ENCODE measurements at places on chromosomes 16 and 17.

- DNase-seq: no peak
Measured at GRCh38 chr17:76867578-76868175, 527 bp upstream of the MGAT5B start.

- DNase-seq: no peak
Measured at GRCh38 chr17:56020369-56020768, 132.9 kb upstream of the ANKFN1 start.

GRCh38 chr16:3751878-3752277 is 34.6 kb upstream of the TRAP1 start:
- DNase-seq: no peak

DNA sequence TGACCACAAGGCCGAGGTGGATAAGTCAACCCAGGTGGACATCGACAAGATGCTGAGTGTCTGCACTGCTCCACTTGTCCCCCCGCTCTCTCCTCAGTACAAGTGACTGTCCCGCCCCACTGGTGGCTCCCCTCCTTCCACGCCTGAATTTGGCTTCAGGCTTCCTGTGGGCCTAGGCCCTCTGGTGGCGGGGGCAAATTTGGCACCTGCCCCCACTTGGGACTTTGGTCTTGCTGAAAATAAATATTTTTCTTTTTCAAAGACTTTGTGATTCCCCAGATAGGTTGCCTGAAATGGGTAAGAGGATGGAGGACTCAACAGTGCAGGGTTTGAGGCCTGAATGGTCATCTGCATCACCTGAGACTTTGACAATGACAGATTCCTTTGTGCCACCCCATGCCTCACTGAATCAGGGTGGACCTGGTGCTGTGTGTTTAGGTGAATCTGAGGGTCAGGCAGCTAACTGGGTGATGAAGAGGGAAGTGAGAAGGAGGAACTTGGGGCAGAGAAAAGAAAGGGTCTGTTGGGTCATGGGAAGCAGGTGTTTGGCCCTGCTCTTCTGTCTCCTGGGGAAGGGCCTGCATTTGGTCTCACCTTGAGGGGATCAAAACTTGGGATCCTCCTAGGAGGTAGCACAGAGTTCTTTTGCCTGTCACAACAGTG is 2.0 kb downstream of the C16orf86 start:
- no peak for DNase-seq

DNA sequence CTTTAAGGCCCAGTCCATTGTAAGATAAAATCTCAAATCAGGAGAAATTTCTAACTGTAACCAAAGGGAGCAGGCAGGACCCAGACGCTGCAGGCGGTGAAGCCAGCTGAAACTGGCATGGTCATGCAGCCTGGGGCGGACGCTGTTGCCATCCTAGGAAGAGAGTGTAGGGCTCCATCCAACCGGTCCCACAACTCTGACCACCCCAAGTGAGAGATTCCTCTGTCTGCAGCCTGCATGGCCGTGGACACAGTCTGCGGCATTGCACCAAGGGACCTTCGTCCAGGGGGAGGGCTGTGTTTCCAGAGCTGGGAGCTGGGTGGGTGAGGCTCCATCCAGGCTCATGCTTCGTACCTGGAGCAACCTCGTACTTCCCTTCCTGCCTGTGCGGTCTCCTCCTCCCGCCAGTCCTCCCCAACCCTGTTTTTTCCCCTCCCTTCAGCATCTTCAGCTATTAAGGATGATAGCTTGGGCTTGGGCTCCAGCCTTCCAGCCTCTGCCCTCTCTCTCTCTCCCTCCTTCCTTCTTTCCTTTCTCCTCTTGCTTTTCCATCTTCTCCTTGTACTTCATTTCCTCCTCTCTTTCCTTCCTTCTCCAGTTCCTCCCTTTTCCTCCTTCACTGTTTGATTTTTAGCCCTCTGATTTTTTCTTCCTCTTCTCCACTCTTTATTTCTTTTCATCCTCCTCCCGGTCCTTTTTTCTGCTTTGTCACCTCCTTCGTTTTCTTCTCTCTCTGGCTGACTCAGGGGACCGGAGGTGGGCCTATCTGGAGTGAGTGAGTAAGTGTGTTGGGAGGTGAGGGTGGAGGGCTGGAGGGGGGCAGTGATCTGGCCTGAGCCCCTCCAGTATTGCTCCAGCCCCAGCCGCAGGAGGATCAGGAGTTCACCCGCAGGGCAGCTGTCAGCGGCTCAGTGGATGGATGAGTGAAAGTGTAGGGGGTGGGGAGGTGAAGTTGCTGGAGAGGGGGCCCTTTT is 17.0 kb upstream of the LHX1 start:
- no peak for DNase-seq

DNA sequence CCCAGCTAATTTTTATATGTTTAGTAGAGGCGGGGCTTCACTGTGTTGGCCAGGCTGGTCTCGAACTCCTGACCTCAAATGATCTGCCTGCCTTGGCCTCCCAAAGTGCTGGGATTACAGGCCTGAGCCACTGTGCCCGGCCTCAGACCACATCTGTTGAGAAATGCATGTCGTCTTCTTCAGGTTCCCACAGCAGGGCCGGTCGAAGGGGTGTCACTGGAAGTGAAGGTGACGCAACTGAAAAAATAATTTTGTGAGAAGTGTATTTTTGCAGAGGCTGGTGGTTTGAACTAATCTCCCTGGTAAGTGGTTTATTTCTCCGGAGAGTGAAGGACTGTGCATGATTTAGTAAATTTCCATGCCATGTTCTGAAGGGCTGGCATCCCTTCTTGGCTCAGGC is 33.4 kb upstream of the IL34 start:
- no peak for DNase-seq

GRCh38 chr17:39949028-39949427 is 13.8 kb upstream of the GSDMA start:
- no peak for DNase-seq

DNA sequence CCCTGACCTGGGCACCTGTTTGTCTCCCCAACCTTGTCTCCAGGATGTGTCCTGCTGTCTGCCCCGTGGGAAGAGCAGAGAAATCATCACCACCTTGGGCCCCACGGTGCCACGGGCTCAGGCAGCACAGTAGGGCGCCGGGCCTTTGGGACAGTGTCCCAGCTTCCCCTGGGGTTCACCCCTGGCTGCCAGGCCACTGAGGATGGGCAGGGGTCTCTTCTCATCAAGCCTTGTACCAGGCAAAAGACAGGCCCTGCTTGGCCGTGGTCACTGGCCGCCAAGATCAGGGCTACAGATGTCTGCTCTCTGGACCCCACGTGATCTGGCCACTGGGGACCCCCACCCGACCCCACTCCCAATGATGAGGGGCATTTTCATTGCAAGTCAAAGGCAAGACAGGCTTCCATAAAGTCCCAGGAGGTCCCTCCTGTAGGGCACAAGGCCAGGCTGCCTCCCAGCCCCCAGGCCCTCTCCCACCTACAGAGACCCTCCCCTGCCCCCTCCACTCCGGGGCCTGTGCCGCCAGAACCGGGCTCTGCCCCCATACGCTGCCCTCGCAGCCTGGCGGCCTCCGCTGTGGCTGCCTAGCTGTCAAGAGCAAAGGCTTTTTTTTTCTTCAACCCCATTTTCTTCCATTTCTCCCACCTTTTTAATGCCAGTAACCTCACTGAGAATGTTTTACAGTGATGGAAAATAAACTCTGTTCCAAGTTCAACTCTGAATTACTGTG is 14.5 kb downstream of the DNAAF8 start:
- DNase-seq: no peak

DNA sequence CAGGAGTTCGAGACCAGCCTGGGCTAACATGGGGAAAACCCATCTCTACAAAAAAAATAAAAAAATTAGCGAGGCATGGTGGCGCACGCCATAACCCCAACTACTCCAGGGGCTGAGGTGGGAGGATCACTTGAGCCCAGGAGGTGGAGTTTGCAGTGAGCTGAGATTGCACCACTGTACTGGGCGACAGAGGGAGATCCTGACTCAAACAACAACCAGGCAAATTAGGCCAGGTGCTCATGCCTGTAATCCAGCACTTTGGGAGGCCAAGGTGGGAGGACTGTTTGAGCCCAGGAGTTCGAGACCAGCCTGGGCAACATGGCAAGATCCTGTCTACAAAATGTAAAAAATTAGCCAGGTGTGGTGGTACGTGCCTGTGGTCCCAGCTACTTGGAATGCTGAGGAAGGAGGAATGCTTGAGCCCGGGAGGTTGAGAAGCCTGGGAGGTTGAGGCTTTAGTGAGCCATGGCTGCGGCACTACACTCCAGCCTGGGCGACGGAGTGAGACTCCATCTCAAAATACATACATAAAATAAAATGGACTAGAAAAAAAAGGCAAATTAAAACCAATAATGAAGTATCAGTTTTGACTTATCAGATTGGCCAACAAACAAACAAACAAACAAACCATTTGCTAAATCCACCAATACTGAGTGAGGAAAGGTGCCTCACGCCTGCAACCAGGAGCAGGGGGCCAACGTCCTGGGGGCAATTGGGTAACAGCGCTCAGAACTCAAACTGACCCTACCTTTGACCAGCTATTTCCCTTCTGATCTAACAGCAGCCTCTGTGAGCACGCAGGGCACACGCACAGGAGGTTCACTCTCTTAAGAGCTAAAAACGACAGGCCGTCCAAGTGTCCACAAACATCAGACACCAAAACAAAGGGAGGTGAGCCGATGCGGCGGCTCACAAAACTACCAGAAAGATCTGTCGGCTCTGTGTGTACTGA is 19.4 kb upstream of the FASN start:
- DNase-seq: no peak

DNA sequence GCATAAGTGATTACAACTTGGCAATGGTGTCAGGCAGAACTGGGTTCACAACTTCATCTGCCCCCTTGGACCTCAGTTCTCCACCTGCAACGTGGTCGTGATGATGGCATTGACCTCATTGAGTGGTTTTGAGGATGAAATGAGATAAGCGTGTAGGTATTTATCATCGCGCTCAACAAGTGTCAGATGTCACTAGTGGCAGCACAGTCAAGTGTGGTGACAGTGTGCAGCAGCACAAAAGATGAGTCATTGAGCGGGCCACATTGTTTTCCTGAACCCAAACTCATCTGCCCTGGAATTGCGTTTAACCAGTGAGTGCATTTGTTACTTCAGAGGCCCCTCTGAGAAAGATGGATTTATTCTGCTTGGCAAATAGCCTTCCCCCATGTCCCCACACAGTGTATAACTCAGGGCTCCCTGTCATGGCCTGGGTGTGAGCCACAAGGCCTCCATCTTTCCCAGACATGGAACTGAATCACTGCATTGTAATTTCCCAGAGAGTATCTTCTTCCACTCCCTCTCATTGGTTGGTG is 20.9 kb downstream of the IRX3 start:
- no peak for DNase-seq

DNA sequence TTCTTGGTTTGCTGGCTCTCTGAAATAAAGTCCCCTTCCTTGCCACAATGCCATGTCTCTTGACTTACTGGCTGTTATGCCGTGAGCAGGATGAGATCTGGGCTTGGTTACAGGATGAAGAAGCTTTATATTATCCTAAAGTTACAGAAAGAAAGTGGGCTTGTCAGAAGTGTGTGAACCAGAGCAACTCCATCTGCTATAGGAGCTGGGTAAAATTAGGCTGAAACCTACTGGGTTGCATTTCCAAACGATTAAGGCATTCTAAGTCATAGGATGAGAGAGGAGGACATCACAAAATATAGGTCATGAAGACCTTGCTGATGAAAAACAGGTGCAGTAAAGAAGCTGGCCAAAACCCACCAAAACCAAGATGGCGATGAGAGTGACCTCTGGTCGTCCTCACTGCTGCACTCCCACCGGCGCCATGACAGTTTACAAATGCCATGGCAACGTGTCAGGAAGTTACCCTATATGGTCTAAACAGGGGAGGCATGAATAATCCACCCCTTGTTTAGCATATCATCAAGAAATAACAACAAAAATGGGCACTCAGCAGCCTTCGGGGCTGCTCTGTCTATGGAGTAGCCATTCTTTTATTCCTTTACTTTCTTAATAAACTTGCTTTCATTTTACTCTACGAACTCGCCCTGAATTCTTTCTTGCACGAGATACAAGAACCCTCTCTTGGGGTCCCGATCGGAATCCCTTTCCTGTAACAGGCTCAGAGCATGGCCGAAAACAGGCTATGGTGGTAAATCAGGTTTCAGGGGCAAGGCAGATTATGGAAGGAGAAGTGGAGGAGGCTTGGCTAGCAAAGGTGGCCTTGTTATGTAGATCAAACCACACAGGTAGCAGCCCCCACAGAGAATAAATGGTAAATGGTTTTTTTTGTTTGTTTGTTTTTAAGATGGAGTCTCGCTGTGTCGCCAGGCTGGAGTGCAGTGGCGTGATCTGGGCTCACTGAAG is 81.3 kb upstream of the C16orf82 start:
- no peak for DNase-seq

- DNase-seq: no peak
Measured at GRCh38 chr17:9606453-9606852, 30.0 kb downstream of the CFAP52 start.

DNA sequence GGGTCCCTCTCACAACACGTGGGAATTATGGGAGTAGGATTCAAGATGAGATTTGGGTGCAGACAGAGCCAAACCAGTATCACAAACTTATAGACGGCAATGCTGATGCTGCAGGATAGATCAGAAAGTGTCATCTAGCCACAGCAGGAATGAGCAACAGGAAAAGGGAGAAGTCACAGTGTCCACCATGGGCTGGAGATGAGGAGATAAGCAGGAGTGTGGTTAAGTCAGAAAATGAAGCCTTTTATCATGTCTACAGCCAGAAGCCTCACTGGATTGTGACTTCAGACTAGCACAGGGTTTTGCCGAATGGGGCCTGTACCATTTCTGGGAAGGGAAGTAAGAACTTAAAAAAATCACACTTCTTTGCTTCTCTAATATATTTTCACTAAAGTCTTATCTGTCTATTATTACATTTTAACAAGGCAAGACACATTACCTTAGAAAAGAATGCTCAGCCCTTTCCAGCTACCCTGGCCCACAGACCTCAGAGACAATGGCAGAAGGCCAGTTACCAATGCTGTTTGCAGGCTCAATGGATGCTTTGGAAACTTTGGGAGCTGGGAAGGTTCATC is 490.2 kb upstream of the SALL1 start:
- no peak for DNase-seq

GRCh38 chr16:27273670-27274423 is 5.3 kb upstream of the NSMCE1 start:
- DNase-seq: no peak

DNA sequence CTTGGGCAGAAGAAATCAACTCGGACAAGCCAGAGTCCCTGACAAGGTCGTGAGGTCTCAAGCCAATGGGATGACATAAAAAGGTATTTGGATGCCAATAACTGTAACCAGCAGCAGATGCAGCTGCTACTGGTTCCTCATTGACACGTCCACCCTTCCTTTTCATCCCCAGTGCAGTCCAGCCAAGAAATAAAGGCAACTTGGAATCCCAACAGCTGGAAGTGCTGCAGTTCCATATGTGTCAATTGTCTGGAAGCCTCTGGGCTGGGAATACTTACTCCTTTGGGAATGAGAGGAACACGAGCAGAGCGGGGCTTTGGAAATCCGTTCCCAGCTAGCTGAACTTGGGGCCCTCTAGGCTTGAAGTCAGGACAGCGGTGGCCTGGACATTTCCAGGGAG is 360.4 kb upstream of the ZFHX3 start:
- DNase-seq: no peak
